ENCODE measurements at places on chromosomes 3 and 15. TPM values are rescaled to one million over a fixed set of nuclear protein-coding genes. Genes with fewer than 3 reads are reported as not detected.

HESX1 gene
- 0.79 TPM for total RNA-seq

LRRIQ4 gene
- total RNA-seq, result 0.12 TPM

STAC gene
- 0.27 TPM for total RNA-seq

SENP7 gene
- total RNA-seq, result 12.3 TPM

CLSTN2 gene
- not detected for total RNA-seq

ZNF660 gene
- 0.89 TPM for total RNA-seq

CPNE9 gene
- 0.30 TPM for total RNA-seq

CCNL1 gene
- 215 TPM for total RNA-seq

RTP1 gene
- not detected for total RNA-seq

CHRNA3 gene
- not detected for total RNA-seq

TP53BP1 gene
- total RNA-seq, result 22.4 TPM

HGD gene
- total RNA-seq, result 0.58 TPM

SLC25A38 gene
- 23.0 TPM for total RNA-seq

WNT5A gene
- total RNA-seq, result not detected

SLC22A14 gene
- not detected for total RNA-seq

CLDN1 gene
- 1.6 TPM for total RNA-seq

C2CD4A gene
- 0.61 TPM for total RNA-seq

GNAT1 gene
- total RNA-seq, result not detected

LYZL4 gene
- not detected for total RNA-seq

ANXA2 gene
- total RNA-seq, result 80.2 TPM

SHC4 gene
- 1.4 TPM for total RNA-seq

GABRR3 gene
- total RNA-seq, result not detected

PLSCR2 gene
- not detected for total RNA-seq

KCNAB1 gene
- total RNA-seq, result not detected

ARIH2 gene
- total RNA-seq, result 105 TPM

IGSF11 gene
- 0.23 TPM for total RNA-seq

ACTRT3 gene
- 0.40 TPM for total RNA-seq

MST1R gene
- 0.86 TPM for total RNA-seq

NPAP1 gene
- total RNA-seq, result not detected

SGO1 gene
- total RNA-seq, result 29.4 TPM

ZNF385D gene
- not detected for total RNA-seq

SAMD7 gene
- not detected for total RNA-seq

CRYGS gene
- total RNA-seq, result 1.6 TPM

LHFPL4 gene
- total RNA-seq, result not detected

CSNK1G1 gene
- 22.5 TPM for total RNA-seq

CDHR4 gene
- 0.32 TPM for total RNA-seq

LRRC58 gene
- 20.7 TPM for total RNA-seq

SLC12A1 gene
- not detected for total RNA-seq

PLA2G4D gene
- not detected for total RNA-seq

POPDC2 gene
- total RNA-seq, result 1.4 TPM
